CMK (cell line): ENCODE measurements at places on chromosomes 3 and 15.
A peak's percentile ranks its signal among the peaks of the same experiment; 100 is the strongest.

DNA sequence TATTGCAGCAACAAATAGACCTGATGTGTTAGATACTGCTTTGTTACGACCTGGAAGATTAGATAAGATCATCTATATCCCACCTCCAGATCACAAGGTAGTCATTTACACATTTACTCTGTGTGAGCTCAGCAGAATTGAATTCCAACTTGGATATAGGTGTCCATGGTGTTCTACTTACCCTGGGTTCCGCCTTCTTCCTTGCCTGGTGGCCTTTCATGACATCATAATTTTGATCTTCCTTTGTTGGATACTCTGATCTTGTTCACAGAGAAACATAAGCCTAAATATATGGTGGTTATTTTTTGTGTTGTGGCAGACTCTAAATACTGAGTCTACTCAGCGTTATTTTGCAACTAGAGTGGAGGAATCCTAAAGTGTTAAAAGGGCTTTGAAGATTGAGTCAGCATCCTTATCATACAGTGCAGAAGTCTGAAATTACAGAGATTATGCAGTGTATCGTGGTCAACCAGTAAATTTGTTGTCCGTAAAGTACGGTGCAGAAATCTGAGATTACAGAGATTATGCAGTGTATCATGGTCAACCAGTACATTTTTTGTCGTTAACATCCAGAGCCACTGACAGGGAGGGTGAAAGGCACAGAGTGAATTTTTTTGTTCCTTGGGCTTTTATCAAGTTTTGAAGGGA is 39.1 kb upstream of the GATM start:
- DNase-seq, result peak; percentile 25

DNA sequence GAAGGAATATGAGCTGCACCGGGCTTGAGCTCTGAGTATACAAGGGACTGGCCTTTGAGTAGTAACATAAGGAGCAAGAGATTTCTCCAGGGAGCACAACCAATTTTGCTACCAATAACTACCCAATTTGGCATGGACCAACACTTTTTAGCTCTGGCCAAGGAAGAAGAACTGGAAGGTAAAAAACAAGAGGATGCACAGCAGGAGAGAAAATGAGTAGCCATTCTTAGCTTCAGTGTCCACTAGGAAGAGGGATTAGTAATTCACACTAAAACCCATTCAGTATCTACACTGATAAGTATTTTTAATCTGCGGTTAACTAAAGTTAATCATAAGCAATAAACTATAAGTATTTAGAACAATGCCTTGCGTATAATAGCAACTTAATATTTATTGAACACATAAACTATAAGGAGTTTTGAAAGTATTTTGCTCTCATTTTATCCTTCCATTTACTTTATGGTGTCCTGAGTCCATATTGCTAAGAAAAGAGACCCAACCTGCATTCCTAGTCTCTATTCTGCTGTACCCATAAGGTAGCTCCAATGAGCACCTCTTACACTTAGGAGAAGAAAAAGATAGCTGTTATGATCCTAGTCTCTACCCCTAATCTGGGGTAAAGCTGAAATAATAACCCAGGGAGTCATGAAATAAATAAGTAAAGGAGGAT is 268.9 kb downstream of the IGSF11 start:
- DNase-seq, result no peak

GRCh38 chr3:71055257-71056001 is 528.1 kb downstream of the FOXP1 start:
- no peak for DNase-seq

GRCh38 chr15:66120422-66120821 is 133.1 kb downstream of the MEGF11 start:
- DNase-seq, result no peak

GRCh38 chr3:29291982-29292363 is 11.1 kb downstream of the RBMS3 start:
- no peak for DNase-seq

DNA sequence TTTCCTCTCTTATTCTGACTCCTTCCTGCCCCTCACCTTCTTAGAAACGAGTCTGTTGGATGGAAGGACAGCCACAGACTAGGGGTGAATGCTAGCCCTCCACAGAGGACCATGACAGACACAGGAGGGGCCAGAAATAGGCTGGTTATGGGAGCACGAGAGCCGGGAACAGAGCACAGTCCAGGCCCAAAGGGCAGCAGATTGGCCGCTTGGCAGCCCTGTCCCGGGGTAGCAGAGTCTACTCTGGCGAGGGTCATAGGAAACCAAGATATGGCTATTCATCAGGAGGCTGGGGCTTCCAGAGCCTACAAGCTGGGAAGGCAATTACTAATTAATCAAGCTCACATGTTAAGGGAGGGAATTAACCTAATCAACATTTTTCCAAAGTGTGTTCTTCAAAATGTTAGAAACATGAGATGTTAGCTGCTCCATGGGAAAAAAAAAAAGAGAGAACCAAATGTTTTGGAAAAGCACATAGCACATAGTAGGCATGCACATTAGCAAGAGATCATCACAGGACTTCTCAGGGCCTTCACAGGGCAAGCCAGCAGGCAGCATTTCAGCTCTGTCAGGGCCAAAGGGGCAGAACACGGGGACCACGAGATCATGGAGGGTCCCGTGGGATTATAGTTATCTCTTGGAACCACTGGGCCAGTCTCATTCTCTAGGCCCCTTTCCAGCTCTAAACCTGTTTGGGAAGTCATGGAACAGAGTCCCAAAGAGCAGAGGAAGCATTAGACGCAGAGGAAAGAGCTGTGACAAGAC is 13.3 kb downstream of the SEMA3G start:
- DNase-seq, result no peak

GRCh38 chr15:36734366-36734765 is 154.9 kb downstream of the CDIN1 start:
- DNase-seq, result no peak

GRCh38 chr3:26281284-26281985 is 341.1 kb upstream of the LRRC3B start:
- DNase-seq, result no peak

- DNase-seq, result no peak
Observed at GRCh38 chr3:119898478-119899191, 116.7 kb downstream of the NR1I2 start.

GRCh38 chr3:101810022-101810418 is 31.0 kb downstream of the NXPE3 start:
- no peak for DNase-seq

- no peak for DNase-seq
Observed at GRCh38 chr15:80568298-80568697, 126.8 kb upstream of the ABHD17C start.

DNA sequence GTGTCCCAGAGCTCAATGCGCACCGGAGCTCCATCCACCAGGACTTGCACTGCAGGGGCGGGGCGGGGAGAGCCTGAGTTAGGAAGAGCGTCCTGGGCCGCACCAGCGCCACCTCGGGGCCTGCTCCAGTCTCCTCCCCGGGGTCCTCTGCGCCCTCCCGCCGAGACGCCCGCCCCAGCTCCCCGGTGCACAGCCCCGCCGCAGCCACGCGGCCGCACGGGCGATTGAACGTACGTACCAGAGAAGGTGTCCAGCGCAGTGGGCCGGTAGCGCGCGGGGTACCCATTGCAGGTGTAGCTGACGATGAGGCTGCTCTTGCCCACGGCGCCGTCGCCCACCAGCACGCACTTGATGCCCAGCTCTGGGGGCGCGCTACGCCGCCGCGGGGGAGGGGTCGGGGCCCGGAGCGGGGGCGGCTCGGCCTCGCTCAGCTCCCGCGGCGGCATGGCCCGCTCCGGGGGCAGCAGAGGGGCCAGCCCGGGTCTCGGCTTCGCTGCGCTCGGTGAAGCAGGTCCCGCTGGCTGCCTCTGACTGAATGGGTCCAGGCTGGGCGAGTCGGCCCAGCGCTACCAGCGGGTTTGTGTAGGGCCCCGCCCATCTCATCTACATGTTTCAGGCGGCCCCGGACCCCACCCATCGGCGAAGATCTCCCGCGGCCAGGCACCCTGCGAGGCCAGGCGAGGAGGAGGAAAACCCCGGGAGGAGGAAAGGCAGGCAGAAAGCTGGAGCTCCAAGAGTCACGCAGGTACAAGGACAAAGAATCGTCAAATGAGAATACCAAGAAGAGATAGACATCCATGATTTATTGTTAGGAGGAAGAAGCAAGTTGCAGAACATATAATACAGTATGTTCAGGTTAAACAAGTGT is at the start of gene RHOV:
Gene RHOV, minus strand, starts transcription at position 541 of the 868 bp plus-strand sequence. Its CDS starts 95 bp downstream, at position 446.
- DNase-seq, result peak; percentile 26

- no peak for DNase-seq
Observed at GRCh38 chr15:70702584-70702983, 60.8 kb downstream of the UACA start.

DNA sequence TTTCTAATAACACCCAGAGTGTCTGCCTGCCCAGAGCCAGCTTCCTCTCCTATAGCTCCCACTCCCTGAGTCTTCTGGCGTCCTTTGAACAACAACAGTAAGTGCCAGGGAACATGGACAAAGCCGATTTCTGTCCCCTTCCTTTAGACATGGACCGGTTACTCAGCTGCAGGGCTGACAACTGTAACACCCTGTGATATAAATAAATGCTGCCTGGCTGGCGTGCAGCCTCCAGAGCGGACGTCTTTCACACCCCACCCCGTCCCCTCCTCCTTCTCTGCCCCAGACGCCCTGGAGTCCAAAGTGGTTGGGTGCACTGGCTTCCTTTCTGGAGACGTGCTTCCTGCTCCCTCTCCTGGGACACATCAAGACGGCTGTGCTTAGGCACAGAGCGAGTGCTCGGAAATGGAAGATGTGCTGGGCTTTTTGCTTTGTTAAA is 281.9 kb upstream of the LRRFIP2 start:
- DNase-seq, result no peak

DNA sequence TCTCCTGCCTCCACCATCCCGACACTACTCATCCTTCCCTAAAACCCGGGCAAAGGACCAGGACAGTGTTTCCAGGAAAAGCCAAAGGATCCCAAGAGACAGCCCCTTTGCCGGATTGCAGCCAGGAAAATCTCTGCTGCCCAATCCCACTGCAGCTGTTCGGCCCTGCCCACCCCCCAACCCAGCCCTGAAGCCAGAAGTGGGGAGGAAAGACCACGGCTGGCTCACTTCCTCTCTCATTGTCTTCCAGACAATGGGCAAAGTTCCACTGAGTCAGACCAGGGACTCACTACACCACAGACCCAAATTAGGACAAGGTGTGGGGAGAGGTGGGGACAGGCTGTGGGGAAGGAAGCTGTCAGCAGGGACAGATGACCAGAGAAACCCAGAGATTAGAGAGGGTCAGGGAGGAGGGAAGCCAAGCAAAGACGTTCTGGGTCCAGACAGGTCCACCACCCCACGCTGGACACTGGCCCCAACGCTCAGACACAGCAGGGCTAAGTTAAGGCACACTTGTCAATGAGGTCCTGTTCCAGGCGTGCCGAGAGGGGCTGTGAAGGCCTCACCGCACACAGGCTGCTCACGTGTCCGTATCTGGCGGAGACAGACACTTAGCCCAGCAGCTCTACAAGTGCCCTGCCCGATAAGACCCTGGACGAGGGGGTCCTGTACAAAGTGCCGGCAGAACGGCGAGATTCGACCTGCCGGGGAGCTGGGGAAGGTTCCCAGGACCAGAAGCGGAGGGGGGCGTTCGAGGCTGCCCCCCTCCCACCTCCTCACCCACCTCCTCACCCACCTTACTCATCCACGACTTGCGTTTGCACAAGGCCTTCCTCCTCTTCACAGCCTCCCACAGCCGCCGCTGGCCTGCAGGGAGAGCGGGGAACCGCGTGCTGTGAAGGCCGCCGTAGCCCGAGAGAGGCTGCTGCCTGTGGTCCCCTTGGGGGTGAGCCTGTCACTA is 21.9 kb downstream of the TNK2 start:
- no peak for DNase-seq

DNA sequence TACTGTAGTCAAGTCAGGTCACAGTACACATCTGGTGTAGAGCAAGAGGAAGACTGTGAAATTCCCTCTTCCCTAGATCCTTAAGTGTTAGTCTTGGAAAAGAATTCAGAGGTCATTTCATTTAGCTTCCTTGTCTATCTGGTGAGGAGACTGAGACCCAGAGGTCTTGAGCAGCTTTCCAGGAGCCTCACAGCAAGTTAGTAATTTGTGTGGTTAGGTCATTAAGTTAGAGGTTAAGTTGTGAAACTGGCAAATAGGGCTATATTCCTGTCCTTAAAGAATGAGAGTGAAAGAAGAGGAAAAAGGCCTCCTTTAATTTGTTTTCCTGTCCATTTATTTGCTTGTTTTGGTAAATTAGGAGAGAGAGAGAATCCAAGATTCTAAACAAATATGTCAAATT is 9.0 kb downstream of the PODXL2 start:
- no peak for DNase-seq

DNA sequence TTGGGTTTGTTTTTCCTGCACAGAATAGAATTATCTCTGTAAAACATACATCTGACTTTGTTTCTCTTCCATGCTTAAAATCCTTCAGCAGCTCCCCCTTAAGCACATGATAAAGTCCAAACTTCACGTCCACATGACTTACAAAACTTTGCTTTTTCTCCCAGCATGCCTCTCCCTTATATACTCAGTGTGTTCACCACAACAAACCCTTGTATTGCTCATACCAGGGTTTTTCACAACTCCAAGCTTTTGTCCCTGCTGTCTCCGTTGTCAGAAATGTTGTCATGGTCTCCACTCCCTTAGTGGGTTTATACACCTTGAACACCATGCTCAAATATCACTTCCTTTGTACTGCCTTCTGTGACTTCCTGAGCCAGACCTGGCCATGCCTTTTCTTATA is 91.1 kb upstream of the MITF start:
- no peak for DNase-seq

- no peak for DNase-seq
Observed at GRCh38 chr15:74352393-74352910, 15.0 kb downstream of the CYP11A1 start.

DNA sequence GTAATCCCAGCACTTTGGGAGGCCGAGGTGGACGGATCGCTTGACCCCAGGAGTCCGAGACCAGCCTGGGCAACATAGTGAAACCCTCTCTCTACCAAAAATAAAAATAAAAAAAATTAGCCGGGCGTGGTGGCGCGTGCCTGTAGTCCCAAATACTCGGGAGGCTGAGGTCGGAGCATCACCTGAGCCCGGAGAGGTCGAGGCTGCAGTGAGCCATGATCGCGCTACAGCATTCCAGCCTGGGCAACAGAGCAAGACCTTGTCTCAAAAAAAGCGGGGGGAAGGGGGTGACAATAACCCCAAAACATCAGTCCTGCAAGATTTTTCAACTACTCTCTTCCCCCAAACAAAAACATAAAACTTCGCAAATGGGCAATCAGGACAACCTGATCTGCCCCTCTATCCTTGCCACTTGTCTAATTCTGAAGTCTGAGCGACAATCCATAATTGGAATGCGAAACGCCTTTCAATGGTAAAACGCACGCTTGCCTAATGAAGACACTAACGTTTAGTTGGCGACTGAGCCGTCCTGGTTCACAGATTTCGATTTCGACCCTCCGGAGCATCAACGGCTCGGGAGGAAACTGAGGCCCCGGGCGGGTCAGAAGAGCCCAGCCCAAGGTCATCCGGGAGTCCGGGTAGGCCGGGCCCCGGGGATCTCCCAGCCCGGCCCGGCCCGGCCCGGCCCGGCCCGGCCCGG is 868 bp downstream of the BTBD1 start:
- DNase-seq, result no peak

GRCh38 chr3:135237371-135238143 is 442.5 kb downstream of the EPHB1 start:
- DNase-seq, result no peak

- no peak for DNase-seq
Observed at GRCh38 chr3:194736896-194737600, 51.4 kb downstream of the FAM43A start.
